Activated T-helper 1 cell treated with anti-CD3 and anti-CD28 coated beads, Interleukin-2, amount 50 U/mL, for 16 hours (primary cell): ENCODE measurements at places on chromosomes 3 and 15.
A peak's percentile ranks its signal among the peaks of the same experiment; 100 is the strongest.

- DNase-seq, result no peak
These were observed 37.2 kb downstream of the CCDC54 start for GRCh38 chr3:107414325-107414964.

- DNase-seq, result no peak
These were observed 394.6 kb downstream of the FEZF2 start for GRCh38 chr3:61978460-61979419.

DNA sequence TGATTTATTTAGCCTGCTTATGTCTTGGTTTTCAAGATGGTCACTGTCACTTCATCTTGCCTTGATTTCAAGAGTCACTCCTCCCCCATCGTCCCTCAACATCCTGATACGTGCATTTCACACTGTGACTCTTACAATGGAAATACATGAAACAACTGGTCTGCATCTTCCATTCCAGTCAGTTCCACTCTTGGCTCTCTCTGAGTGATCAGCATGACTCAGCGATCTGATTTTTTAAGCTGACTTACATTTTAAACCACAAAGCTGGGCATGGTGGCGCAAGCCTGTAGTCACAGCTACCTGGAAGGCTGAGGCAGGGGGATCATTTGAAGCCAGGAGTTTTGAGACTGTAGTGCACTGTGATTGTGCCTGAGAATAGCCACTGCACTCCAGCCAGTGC, 271.2 kb upstream of the ROPN1 start:
- no peak for DNase-seq

GRCh38 chr15:40439960-40440742, 602 bp upstream of the BAHD1 start:
- no peak for DNase-seq

DNA sequence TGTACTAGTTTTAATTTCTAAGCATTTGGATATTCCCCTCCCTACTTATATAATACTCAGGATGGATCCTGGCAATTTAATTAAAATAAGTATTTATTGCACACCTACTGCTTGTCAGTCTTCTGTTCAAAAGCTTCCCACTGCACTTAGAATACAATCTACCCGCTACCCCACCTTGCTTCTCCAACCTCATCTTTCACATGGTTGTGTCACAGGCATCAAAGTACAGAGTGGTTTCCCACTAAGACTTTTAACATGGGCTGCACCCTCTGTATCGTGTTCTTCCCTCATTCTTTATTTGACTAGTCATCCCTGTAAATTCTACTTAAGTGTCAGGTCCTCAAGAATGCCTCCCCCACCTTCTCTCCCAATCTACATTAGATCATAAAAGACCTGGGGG, 35.0 kb downstream of the RIOX2 start:
- DNase-seq, result no peak

- no peak for DNase-seq
These were observed 36.0 kb downstream of the MNS1 start for GRCh38 chr15:56428821-56429458.

- no peak for DNase-seq
These were observed 6.3 kb downstream of the RFT1 start for GRCh38 chr3:53123953-53124352.

DNA sequence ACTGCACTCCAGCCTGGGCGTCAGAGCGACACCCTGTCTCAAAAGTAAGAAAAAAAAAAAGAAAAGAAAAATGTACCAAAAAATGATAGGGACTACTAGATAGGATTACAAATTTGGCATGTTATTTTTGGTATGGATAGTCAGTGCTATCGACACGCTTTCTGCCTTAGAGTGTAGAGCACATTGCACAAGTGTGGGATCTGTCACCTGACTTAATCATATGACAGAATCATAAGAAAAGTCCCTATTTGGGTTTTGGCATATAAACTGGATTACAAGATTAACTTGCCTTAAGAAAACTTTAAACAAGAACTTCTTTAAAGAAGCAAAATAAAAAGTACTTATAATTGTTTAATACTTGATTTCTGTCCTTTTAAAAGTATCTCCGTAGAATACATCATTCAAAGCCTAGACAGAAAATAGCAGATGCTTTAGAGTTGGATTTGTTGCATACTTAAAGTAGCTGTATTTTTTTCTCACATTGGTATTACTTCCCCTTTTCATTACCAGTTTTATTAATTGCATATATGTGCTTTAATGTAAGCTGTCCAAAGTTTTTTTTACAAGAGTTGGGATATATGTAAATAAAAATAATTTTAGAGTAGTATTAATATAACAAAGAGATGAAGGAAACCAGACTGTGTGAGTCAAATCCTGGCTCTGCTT, 7.8 kb downstream of the ATP6V1A start:
- no peak for DNase-seq

DNA sequence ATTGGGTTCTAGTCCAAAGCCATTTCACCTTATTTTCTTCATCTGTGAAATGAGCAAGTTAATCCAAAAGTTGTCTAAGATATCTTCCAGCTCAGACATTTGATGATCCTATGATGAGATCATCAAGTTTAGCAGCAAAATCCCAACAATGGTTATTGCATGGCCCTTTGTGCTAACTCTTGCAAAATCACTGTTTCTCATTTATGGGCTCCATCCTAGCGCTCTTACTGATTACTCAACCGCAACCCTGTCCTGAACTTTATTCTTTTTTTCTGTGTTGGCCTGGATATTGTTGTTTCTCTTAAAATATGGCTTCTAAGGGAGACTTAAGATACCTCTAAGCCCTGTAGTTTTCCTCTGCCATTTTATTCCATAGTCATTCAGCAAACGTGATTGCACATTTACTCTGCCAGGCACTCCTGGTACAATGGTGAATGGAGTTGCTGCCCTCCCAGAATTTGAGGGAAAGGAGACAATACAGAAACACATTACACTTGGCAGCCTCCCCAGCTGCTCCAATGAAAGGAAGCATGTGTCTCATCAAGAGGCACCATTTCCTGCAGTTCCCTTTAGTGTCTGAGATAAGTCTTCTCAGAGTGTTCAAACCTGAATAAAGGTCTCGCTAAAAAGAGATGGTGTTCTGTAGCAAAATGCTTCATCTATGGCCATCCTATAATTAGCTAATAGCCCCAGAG, 4.4 kb downstream of the GXYLT2 start:
- DNase-seq, result no peak

- no peak for DNase-seq
These were observed 459.6 kb downstream of the MECOM start for GRCh38 chr3:169203631-169204550.

- no peak for DNase-seq
These were observed 228.8 kb upstream of the PPP2R3A start for GRCh38 chr3:135736740-135737139.

GRCh38 chr3:45225465-45226205, 452 bp downstream of the TMEM158 start:
- no peak for DNase-seq

GRCh38 chr3:24100696-24101402, 155.8 kb downstream of the NR1D2 start:
- DNase-seq, result no peak

DNA sequence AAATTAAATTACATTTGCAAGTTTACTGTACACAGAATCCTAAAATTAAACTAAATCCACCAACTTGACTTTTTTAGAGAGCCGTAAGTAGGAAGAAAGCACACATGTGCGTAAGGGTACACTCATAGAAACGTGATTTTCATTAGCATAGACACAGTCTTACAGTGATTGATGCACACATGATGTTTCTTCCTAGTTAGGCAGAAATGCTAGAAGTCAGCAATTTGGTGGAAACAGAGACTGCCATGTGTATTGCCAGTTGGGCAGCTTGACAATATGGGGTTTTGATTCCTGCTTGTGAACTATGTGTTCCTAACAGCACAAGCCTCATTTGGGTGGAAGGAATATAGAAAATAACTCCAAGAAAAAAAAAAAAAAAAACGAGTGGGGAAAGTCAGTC, 878.5 kb downstream of the ROBO1 start:
- no peak for DNase-seq

- peak; percentile 51 for DNase-seq
These were observed 5.2 kb upstream of the WNT7A start for GRCh38 chr3:13884851-13885703.

DNA sequence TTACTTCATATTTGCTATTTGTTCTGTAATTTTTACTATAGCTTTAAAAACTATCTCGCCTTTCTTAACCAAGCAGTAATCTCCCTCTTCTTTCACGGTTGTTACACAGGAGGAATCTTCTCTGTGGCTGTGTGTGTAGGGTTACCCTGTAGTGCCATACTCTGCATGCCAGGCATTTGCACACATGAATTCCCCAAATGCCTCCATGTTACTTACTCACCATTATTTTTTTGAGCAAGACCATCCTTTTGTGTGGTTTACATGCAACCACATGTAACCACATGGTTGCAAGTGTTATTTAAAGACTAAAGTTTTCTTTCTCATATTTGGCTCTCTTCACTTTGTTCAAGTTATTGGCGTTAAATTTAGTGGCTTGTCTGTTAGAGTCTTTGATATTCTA, 45.5 kb downstream of the HPS3 start:
- DNase-seq, result no peak

DNA sequence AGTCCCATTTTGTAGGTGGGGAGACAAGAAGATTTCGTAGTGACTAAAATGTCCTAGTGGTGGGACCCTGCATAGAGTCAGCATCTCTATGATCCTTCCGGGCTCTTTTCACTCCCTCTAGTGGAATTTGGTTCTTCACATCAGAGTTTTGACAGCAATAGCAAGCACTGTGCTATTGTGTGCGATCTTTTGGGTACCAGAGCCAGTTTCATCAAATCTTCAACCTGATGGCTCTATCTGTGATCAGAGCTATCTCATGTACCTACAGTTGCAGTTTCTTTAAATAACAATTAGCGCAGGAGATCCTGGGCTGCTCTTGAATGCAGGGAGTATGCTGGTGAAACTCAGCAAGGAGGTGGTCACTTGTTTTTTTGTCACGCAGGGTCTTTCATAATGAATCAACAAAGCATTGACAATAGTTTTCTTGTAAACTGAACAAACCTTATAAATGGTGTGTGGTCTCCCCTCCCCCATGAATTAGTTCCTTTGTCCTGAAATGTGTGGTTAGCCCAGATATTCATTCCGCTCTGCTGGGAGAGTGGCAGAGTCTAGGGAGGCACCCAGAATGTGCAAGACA, 257.2 kb upstream of the SOX2 start:
- no peak for DNase-seq

- DNase-seq, result no peak
These were observed 31.8 kb upstream of the RARB start for GRCh38 chr3:25396251-25396650.

GRCh38 chr15:85289677-85290365, 90.6 kb upstream of the AKAP13 start:
- DNase-seq, result no peak

- no peak for DNase-seq
These were observed 4.6 kb upstream of the UQCRC1 start for GRCh38 chr3:48614044-48614443.

- no peak for DNase-seq
These were observed 101.8 kb upstream of the TBC1D5 start for GRCh38 chr3:17844236-17844635.

DNA sequence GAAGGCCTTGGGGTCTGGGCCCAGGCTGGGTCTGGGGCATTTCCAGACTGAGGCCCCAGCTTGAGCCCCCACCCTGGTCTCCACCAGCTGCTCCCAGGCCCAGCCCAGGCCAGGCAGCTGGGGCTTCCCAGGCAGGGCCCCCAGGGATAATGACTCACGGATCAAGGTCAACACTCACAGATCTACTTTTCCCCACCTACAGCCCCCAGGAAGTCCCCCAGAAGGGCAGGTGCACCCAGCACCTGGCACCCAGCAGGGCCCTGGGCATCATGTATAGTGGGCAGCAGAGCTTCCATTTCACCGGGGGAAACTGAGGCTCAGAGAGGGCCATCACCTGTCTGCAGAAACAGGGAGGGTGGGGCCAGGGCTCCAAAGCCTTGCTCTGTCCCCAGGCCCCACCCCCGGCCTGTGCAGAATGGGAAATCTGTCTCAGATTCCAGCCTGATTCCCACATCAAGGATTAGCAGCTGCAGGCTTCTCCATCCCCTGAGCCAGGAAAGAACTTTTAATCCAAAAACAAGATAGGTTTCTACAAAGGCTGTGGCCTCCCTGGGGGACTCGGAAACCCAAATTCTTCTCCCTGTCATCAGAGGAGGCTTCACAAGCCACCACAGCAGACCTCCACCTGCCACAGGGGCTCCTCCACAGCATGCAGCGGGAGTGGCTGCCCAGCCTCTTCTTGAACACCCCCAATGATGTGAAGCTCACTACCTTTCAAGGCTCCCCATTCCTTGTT, 49.8 kb downstream of the IQSEC1 start:
- DNase-seq, result no peak

DNA sequence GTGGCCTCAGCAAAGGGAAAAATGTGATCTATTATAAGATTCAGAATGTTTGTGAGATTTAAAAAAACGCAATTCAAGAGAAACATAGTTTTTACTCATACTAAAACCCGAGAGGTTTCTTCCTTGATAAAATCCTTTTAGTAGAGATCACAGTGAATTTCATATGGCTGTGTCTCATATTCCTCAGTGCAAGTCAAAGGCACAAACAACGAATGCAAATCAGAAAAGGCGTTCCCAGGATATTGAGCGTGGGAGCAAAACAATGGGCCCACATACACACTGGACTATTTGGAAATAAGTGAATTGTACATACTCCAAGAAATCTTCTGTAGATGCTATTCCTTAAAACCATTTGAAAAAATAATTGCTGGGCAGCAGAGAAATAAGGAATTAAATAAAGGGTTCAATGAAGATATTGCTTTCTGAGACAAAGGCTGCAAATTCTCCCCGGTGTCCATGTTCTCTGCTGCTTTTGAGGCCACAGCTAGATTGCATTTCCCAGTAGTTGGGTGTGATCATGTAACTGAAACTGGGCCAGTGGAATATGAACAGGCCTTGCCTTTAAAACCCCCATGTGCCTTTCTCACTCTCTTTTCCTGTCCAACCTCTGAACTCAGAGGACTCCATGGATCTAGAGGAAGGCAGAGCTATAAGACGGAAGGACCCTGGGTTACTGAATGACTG, 144.6 kb upstream of the TBL1XR1 start:
- no peak for DNase-seq

DNA sequence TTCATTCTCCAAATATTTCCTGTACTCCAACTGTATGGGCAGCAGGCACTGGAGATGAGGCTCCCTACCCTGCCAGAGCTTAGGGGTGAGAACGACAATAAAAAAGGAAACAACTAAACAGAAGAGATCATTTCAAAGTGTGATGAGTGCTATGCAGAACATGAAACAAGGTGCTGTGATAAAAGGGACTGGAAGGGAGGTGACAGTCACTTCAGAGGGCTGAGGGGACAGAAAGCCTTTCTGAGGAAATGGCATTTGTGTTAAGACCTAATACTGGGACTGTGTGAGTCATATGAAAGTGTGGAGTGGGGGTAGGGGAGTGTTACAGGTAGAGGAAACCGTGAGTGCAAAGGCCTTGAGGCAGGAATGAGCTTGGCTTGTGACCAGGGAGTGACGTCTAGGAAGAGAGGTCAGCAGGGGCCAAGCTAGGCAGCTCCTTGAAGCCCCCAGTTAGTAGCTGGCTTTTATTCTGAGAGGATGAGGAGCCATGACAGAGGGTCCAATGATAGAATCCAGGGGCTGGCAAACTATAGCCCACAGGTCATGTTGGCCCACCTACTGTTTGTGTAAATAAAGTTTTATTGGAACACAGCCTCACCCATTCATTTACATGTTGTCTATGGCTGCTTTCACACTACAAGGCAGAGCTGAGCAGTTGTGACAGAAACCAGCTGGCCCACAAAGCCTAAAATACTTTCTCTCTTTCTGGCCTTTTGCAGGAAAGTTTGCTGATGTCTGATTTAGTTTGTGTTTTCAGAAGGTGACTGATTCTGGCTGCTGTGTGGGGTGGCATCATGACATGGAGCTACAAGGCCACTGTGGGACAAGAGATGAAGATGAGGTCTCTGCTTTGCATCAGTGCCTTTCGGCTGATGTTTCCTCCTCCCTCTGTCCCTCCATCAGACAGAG, 56.6 kb downstream of the LSM3 start:
- DNase-seq, result no peak
